NCI-H1105 treated with DMSO at 0.1 percent for 48 hours (cell line): ENCODE measurements at places on chromosomes 16 and 17.

GRCh38 chr17:64442541-64442971 is 6.4 kb upstream of the MILR1 start:
- no peak for DNase-seq

DNA sequence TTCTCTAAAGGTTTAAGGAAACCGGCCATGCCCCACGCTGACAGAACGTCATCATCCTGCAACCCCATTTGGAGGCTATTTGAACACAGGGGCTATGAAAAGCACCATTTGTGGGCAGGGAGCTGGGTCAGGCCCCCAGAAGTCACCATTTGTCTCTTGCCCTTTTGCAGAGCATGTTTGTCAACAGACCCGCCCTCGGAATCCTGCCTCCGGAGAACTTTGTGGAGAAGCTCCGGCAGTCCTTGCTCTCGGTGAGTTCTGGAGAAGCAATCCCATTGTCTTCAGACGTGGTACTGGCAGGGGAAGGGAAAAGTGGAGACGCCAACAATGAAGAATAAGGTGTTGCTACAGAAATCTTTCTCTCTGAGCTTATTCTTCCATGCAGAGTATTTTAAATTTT is 33.5 kb downstream of the TMEM186 start:
- no peak for DNase-seq

DNA sequence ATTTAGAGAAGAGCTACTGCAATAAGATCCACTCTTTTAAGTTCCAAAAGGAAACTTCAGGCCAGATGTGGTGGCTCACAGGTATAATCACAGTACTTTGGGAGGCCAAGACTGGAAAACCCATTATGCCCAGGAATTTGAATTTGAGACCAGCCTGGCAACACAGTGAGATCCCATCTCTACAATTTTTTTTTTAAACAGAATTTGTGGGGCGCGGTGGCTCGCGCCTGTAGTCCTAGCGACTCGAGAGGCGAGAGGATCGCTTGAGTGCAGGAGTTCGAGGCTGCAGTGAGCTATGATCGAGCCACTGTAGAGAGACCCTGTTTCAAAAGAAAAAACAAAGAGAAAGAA is 793 bp downstream of the COG7 start:
- DNase-seq, result no peak

- peak; percentile 85 for DNase-seq
Measured at GRCh38 chr17:17783116-17783824, 53.5 kb downstream of the SREBF1 start.

DNA sequence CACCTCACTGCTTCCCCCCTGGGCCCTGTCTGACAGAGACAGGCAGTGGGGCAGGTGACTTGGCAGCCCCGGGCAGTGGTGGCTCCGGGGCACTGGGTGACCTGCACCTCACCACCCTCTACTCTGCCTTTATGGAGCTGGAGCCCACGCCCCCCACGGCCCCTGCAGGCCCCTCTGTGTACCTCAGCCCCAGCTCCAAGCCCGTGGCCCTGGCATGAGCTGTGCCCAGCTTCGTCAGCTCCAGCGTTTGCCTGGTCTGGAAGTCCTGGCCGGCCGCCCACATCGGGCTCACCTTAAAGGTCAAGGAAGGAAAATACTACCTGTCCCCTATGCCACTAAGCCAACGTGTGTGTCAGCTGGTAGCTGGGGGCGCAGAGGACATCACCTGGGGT is 15.2 kb downstream of the UNC119 start:
- DNase-seq, result no peak

GRCh38 chr17:68834328-68834836 is 120.8 kb downstream of the ABCA8 start:
- DNase-seq, result no peak

DNA sequence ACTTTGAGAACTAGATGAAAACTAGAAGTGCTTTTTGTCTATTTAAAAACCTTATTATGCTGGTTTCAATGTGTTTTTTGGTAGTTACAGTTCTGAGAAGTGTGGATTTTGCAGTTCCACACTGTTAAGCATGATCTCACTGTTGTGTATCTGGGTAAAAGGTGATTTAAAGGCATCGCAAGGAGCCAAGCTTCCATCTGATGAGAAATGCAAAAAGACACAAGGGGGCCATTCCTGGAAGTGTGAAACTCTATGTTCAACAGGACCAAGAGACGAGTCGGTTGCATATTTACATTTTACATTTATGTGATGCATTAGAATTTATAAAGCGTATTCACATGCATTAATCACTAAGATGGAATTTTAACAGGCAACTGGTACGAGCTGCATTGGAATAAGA is 490.8 kb downstream of the NPIPA7 start:
- no peak for DNase-seq

- DNase-seq, result no peak
Measured at GRCh38 chr16:53374800-53375199, 59.5 kb upstream of the RBL2 start.

GRCh38 chr16:89090669-89091426 is 2.8 kb upstream of the ACSF3 start:
- no peak for DNase-seq

DNA sequence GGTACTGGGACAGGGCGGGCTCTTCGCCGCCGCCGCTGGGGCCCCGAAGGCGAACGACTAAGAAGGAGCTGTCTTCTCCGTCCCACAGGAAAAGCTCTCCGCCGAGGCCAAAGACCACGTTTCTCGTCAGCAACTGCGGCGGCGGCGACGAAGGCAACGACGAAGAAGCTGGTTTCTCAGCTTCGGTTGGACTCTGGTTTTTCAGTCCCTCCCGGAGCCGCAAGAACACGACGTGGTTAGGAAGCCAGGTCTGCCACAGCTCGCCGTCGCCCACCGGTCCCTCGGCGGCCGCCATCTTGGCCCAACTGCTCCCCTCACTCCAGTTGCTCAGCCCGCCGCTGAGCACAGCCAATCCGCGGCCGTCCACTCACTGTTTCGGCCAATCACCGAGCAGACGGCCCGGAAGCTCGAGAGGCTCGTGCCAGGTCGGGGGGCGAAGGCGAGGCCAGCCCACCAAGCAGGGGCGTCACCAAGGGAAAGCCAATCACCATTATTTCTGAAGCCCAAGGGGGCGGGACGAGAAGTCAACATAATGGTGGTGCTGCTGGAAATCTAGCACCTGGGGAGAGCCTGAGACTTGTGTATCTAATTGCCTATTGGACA is at the start of gene NUP88:
Gene NUP88 (minus strand): TSS at position 307 of the 603 bp plus-strand sequence. CDS start 12 bp downstream, at position 295.
- peak; percentile 100 for DNase-seq

DNA sequence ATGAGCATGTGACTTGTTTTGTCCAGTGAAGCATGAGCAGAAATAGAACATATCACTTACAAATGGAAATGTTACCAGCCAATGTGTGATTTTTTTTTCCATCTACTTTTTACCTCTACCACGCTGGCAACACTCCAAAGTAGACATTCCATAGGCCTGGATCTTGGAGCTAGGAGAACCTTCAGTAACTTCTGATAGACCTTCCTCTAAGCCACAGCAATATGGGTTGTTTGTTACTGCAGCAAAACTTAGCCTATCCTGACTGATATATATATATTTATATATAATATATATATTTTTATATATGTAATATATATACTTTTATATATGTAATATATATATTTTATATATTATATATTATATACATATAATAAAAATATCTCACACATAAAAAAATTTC is 284.4 kb upstream of the XYLT1 start:
- no peak for DNase-seq

- DNase-seq, result peak; percentile 43
Measured at GRCh38 chr16:29700253-29700987, 21.4 kb downstream of the QPRT start.

DNA sequence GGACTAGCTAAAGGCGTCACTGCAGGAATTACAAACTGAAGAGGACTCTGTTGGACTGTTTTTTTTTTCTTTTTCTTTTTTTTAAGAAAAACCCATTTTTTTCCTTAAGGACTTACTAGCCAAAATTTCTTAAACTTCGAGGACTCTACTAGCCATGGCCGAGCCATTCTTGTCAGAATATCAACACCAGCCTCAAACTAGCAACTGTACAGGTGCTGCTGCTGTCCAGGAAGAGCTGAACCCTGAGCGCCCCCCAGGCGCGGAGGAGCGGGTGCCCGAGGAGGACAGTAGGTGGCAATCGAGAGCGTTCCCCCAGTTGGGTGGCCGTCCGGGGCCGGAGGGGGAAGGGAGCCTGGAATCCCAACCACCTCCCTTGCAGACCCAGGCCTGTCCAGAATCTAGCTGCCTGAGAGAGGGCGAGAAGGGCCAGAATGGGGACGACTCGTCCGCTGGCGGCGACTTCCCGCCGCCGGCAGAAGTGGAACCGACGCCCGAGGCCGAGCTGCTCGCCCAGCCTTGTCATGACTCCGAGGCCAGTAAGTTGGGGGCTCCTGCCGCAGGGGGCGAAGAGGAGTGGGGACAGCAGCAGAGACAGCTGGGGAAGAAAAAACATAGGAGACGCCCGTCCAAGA is 878 bp downstream of the HEXIM1 start:
- peak; percentile 62 for DNase-seq

GRCh38 chr16:8254405-8254804 is 335.9 kb downstream of the TMEM114 start:
- no peak for DNase-seq

DNA sequence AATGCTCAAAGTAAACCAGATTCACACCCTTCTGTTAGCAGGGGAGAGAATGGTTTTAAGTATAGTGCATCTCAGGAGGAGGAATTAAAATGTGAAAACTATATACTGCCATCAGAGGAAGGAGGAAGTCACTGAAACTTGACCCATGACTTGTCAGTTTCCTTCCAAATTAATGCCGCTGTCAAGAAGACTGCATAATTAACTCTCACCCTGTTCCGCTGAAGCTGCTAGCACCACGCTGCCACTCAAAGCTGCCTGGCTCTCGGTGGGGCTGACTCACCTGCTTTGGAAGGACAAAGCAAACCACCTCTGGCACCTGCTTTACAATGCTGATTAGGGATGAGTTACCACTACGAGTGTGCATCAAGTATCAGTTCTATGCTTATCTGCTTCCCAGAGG is 37.8 kb upstream of the ULK2 start:
- peak; percentile 6 for DNase-seq

DNA sequence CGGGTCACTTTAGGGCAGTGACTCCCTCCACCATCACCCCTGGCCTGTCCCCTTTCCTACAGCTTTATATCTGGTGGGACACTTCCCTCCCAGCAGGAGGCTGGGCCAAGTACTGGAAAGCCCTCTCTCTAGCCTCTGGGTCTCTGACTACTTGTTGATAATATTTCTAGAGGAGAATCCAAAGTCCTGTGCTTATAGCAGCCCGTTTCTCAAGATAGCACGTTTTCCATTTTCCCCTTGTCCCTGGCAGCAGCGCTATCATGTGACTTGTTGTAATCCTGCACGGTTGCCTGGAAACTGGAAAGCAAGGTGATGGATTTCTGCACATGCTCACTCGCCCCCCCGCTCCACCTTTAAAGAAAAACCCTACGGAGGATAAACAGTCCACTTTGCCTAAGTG is 3.3 kb upstream of the AXIN2 start:
- DNase-seq, result peak; percentile 63

DNA sequence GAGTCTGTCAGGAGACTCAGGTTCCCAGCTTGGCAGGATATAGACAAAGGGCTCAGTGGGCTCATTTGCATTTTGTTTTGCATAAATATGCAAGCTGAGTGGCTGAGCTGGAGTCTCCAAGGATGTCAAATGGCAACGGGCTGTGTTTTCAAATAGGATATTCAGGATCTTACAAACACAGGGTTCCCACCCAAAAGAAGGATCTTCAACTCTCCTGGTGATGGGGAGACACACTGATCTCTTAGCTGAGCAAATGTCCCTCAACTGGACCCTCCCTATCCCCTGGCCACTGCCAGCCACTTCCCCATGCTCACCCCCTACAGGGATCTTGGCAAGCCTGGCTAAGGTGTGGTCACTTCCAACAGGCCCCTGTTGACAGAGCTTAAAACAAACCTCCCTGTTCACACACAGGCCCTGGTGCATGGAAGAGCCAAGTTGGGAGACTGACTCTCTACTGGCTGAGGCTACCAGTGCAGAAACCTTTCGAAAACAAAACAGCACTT is 61.6 kb downstream of the SOX9 start:
- no peak for DNase-seq

GRCh38 chr16:56789360-56789759 is 59.4 kb downstream of the NUP93 start:
- peak; percentile 54 for DNase-seq

DNA sequence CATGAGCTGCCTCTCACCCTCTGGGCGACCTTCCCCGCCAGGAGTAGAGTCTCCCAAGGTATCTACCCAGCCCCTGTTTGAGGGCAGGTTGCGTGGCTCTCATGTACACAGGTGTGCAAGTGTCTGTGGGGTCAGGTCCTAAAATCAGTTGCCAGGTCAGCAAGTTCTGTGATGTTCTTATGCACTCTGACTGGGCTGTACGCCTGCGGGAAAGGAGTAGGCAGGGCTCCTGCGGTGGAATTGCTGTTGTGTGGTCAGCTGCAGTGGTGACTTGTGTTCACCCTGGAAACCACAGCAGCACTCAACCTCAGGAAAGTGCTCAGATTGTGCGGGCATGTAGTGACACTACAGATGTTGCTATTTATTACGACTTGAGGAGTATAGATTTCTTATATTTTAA is 19.4 kb downstream of the NARF start:
- no peak for DNase-seq

DNA sequence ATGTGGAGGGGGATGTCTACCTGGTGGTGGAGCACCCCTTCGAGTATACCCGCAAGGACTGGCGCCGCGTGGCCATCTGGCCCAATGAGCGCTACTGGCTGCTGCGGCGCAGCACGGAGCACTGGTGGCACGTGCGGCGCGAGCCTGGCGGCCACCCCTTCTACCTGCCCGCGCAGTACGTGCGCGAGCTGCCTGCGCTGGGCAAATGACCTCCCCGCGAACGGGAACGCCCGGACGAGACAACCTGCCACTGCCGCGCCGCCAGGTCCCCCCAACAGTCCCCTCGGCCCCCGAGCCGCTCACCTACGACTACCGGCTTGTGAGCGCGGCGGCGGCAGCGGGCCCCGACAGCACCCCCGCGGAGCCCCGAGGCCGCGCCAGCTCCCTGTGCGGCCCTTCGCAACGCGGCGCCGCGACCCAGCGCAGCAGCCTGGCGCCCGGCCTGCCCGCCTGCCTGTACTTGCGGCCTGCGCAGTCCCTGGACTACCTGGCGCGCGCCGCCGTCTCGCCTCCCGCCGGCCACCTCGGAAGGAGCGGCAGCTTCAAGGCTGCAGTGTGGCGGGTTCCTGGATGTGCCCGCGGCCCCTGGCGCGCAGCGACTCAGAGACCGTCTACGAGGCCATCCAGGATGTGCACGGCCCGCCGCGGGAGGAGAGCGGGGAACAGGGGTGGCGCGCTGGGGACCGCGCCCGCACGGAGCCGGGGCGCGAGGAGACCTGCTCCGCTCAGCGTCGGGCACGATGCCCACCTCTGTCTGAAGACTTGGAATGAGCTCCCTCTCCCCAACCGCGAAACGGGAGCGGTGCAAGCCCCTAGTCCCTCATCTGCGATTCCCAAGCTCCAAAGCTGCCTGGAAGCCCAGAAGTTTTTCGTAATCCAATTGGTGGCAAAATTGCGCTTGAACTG is 48.7 kb upstream of the AMZ2 start:
- DNase-seq, result peak; percentile 36

DNA sequence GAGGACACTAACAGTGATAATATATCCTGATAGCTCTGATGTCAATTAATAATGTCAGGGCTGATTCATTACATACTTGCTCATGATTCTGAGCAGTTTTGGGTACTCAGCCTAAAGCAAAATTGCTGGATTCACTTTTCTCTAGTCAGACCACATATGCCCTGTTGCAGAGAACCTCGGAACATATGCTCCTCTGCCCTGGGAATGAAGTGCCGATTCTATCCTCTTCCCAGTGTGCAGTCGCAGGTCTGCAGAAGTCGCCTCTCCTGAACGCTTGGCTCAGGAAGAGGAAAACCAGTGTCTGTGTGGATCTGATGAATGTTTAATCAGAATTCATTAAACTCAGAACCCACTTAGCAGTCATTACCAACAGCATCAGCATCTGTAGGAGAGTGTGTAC is 34.5 kb downstream of the ABCC12 start:
- no peak for DNase-seq
